ENCODE measurements at places on chromosomes 5 and 9.

DNA sequence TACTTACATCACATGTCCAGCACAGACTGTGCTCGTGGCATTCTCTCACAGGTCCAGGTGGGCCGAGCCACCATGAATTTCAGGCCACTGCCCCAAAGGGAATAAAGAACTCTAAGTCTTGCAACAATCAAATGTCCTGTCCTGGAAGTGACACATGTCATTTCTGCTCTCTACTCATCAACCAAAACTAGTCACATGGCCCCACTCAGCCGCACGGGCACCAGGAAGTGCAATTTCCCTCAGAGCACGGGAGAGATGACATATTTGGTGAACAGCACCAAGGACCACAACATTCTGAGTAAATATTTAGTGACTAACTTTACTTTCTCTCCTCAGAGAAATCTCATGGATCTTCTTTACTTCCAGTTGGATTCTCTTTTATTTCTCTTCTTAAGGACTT, 131.1 kb upstream of the TUT7 start:
- no peak for DNase-seq

GRCh38 chr5:177314376-177315342, 3.0 kb upstream of the MXD3 start:
- DNase-seq, result no peak

- DNase-seq, result no peak
These were observed 764.3 kb upstream of the CTNND2 start for GRCh38 chr5:12668564-12668963.

DNA sequence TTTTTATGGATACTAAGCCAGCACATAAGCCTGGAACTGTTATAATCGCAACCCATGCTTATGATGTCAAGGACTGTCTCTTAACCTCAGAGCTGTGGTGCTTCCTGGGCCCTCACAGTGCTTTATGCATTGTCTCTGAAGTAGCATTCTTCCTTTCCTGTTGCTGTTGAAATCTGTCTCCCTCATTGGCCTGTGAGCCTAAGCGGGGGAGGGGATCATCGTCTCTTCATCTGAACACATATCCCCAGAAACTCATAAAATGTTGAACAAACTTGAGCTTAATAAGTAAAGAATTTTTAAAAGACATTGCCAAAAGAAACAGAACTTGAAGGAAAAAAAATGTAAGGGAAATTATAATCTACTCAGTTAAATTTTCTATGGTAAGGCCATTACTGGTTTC, 80.3 kb downstream of the SGCD start:
- DNase-seq, result no peak

DNA sequence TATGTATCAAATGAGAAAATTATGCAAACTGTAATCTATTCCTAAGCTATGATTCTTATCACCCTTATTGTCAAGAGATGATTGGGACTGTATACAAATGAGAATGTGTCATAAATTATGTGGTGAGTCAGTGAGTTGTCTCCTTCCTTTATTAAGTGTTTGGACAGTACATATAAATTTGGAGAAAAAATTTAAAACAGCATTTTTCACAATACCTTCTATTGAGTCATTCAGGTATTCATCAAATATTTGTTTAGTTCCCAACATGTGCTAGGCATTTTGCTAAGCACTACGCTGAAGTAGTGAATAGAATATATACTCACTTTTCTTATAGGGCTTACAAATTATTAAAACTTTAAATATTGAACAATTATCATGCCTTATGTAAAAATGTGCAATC, 36.3 kb upstream of the PTPRD start:
- DNase-seq, result no peak
